ENCODE measurements at places on chromosomes 7 and 10. TPM values are rescaled to one million over a fixed set of nuclear protein-coding genes. Genes with fewer than 3 reads are reported as not detected.

- DNase-seq, result no peak
Measured at GRCh38 chr10:4351723-4352413, 474.1 kb upstream of the AKR1E2 start.

- DNase-seq, result peak; percentile 68
Measured at GRCh38 chr7:132655131-132655727, 79.0 kb upstream of the PLXNA4 start.

The CREB5 gene
- total RNA-seq, result not detected

The HECW1 gene
- total RNA-seq, result not detected

The ATG9B gene
- total RNA-seq, result 12.3 TPM

The ASAH2B gene
- 2.3 TPM for total RNA-seq

The CHST3 gene
- 0.02 TPM for total RNA-seq

Measured in activated CD4-positive, alpha-beta T cell treated with anti-CD3 and anti-CD28 coated beads, Interleukin-2, amount 10 ng/mL, durations not matched to agents 7 days and 5 days (primary cell).